Fibroblast of lung (primary cell): ENCODE measurements at places on chromosomes 4 and X.
A peak's percentile ranks its signal among the peaks of the same experiment; 100 is the strongest.

DNA sequence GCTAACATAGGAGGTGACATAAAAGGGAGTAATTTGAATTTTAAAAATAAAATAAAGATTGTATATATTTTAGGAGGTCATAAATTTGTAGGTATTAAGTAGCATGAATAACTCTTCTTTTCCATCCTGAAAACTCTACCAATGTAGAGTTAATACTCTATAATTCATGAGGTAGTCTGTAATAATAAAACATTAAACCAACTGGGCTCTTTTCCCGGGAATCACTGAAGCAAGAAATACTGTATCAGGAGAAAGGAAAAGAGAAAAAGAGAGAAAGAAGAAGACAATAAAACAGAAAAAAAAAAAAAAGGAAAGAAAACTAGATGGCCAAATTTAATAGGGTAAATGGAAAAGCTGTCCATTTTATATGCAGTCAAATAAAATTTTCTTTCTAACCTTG, 984.4 kb downstream of the CCSER1 start:
- DNase-seq: no peak

- peak; percentile 47 for DNase-seq
Observed at GRCh38 chr4:77045490-77045889, 30.3 kb downstream of the CCNI start.

- peak; percentile 45 for DNase-seq
Observed at GRCh38 chr4:39855909-39856512, 121.7 kb downstream of the PDS5A start.

DNA sequence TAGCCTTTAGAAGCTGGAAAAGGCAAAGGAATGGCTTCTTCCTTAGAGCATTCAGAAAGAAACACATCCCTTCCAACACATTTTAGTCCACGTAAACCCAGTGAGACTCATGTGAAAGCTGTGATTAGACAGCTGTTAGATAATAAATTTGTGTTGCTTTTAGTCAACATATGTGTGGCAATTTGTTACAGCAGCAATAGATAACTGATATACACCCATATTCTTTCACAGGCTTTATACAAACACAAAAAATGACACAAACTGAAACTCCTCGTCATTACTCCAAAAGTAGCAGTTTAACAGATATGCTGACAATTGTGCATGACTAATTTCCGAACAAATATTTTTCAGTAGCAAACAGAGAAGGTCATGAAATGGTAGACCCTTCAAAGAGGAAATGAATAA, 65.3 kb downstream of the ANTXR2 start:
- DNase-seq: no peak

DNA sequence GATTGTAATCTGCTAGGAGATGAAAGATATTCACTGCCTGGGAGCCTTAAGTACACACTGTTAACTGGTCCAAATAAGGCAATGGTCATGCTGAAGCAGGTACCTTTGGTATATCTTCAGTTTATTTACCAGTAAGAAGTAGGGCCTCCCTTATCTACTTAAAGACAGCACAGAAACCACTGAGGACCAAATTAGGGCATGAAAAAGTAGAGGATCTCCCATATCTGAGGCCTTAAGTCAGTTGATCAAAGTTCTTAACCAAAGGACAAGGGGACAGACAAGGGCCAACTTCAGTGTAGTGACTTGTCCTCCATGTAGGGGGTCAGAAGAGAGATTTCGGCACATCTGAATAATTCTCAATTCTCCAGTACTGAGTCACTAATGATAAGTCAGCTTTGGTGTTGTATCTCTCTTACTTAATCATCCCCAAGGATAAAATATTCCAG, 59.1 kb downstream of the AMELX start:
- DNase-seq: no peak

- DNase-seq: peak; percentile 86
Observed at GRCh38 chr4:40916218-40916555, 166.4 kb downstream of the NSUN7 start.

DNA sequence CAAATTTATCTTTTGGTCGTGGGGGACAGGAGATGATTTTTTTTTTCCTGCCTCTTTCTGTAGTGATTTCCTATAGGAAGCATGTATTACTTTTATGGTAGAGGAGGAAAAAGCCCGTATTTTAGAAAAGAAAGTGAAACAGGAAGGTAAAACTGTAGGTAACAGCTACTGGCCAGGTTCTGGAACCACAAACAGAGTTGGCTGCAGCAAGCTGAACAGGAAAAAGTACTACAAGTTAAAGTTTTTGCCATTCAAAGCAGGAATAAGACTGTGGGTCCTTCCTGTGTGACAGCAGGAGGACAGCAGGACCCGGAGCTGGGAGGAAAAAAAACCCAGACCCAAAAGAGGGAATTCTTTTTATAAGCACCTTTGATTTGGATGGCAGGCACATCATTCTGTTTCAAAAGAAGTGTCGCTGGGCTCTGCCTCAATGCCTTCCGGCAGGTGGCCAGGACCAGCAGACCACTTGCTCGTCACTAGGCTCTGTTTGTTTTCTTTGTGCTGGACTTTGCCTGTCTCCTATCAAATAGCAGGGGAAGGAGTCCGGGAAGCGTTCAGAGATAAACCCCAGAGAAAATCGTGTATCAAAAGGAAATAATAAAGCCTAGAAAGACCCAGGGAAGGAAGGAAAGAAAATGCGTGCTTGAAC, 277.9 kb downstream of the ADGRA3 start:
- peak; percentile 2 for DNase-seq

GRCh38 chr4:94763005-94763404, 5.2 kb downstream of the BMPR1B start:
- no peak for DNase-seq

- DNase-seq: no peak
Observed at GRCh38 chrX:4825550-4825949, 1112.1 kb upstream of the PRKX start.

DNA sequence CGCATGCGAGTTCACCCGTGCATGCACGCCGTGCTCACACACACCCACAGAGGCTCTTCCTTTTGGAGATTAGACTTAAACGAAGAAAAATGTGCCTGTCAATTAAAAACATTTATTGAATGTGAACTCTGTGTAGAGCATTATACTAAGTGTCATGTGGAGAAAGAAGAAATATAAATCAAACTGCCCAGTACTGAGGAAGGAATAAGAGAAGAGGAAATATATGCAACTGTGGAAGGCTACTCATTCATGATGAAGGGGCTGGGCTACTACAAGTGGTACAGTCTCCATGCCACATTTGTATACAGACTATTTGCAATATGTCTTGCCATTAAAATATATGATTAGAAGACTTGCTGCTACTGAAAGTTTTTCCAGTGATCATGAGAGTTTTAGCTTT, 714.7 kb downstream of the DMD start:
- no peak for DNase-seq

DNA sequence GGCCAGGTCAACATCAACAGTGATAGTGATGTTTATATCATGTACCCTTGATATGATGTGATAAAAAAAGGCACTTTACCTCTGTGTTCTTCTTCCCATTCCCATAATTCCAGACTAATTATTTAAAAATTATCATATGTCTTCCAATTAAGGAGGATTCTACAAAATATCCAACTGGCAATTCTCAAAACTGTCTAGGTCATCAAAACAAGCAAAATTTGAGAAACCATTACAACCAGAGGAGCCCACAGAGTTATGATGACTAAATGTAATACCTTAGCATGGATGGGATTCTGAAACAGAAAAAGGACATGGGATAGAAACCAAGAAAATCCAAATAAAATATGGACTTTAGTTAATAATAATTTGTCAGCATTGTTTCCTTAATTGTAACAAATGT, 428.6 kb upstream of the AMOT start:
- no peak for DNase-seq

- peak; percentile 41 for DNase-seq
Observed at GRCh38 chrX:154401045-154401799, 3.0 kb downstream of the RPL10 start.

GRCh38 chrX:42219231-42219630, 295.9 kb upstream of the CASK start:
- peak; percentile 5 for DNase-seq

- peak; percentile 96 for DNase-seq
Observed at GRCh38 chr4:147546349-147546748, 65.5 kb downstream of the EDNRA start.

DNA sequence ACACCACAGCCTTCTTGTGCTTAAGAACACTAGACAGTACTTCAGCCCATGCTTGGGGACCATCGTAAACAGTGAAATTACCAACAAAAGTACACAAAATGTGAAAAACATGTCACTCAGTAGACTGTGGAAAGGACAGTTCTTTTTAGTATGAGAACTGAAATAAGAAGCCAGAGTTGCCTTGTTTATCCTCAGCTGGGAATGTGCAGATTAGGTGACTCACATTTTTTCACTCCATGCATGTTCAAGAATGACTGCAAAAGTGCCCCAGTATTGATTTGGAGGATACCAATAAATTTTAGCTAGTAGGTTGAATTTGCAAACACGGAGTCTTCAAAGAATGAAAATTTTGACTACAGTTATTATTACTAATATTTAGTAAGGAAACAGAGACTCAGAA, 23.1 kb upstream of the BMP3 start:
- DNase-seq: no peak

- no peak for DNase-seq
Observed at GRCh38 chr4:136862653-136863052, 669.6 kb downstream of the PCDH18 start.

GRCh38 chr4:93633721-93634120, 194.8 kb upstream of the ATOH1 start:
- DNase-seq: no peak

- no peak for DNase-seq
Observed at GRCh38 chr4:187491286-187491685, 504.3 kb upstream of the ZFP42 start.

DNA sequence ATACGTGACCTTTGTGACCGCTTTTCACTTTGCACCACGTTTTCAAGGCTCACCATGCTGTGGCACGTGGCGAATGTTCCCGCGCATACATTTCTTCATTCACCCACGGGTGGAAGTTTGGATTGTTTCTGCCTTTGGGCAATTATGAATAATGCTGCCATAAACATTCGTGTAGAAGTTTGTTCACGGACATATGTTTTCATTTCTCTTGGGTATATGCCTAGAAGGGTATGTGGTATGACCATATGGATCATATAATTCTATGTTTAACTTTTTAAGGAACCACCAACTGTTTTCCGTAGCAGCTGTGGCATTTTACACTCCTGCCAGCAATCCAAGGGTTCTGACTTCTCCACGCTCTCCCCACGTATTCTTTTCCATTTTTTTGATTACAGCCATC, 60.9 kb upstream of the MXD4 start:
- DNase-seq: no peak

DNA sequence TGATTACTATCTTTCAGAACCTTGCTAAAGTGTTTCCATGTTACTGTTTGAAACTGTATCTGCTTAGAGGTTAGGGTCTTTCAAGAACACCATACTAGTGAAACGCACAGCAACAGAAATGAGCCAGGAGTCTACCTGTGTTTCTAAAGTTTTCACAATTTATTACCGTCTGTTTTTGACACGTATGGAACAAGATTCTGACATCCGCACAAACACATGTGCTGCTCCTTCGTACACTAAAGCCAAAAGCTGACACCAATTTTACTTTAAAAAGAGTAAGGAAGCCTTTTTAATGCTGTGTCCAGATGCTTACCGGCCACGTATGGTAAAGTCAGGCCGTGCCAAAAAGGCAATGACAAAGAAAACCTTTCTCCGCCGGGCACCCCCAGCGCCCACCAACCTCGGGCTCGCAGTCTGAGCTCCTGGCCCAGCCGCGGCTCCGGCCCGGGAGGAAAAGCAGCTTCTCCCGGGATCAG, 532 bp downstream of the RPS4X start:
- DNase-seq: no peak

DNA sequence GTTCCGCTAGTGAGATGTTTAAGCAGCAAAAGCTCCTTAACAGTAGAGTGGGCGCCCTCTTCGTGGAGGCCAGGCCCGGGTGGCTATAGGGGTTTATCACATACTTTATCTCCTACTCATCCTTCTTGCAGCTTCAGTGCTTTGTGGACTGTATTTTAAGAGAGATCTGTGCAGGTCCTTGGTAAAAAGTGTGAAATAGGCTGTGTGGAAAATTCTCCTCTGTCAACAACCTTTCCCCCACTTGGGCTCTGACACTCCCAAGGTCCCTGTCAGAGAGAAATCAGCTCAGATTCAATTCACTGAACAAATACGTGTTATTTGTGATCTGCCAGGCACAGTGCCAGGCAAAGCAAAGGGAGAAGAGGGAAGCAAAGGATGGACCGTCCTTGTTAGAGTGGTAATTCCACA, 214.3 kb upstream of the PPARGC1A start:
- DNase-seq: peak; percentile 69

- DNase-seq: peak; percentile 44
Observed at GRCh38 chr4:67871867-67872266, 11.9 kb downstream of the TMPRSS11D start.

DNA sequence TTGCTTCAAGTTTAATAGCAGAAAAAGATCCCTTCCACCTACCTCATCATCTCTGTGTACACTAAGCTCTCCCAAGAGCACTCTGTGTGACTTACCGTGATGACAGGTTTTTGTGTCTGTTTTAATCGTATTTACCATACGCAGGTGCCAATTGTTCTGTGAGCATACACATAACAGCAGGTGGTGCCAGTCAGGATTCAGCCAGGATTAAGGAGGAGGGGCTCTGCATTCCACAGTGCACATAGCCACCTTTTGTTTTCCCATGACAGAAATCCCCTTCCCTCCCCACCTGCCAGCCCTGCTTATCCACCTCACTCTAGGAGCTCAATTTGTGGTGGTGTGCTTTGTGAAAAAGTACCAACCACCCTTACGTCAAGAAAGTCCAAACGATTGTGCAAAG, 14.8 kb downstream of the ANK2 start:
- DNase-seq: no peak

GRCh38 chrX:155056877-155057792, 13.8 kb downstream of the CMC4 start:
- peak; percentile 63 for DNase-seq

DNA sequence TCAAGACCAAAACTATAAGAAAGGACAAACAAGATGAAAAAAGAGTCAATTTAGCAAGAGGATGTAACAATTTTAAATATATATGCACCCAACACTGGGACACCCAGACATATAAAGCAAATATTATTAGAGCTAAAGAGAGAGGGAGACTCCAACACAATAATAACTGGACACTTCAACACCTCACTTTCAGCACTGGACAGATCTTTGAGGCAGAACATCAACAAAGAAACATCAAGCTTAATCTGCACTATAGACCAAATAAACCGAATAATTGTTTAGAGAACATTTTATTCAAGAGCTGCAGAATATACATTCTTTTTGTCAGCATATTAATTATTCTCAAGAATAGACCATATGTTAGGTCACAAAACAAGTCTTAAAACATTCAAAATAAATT, 109.7 kb upstream of the TET2 start:
- no peak for DNase-seq
